ENCODE measurements at places on chromosomes 13 and 19.
A peak's percentile ranks its signal among the peaks of the same experiment; 100 is the strongest.

DNA sequence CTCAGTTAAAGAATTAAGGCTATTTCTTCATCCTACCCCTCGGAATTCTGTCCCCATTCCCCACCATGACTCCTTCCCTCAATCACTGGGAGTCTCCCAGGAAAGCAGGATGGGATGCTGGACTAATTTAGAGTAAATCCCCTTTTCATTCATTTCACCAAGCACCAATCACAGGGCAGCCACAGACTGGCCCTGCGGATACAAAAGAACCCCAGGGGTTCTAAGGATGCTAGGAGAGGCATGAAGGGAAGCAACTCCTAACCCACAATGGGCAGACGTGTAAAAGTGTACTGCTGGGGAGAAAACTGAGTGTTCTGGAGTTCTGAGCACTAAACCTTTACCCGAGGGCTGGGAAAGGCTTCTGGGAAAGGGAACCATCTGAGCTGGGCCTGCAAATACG lies 3.0 kb downstream of the PEPD start:
- no peak for ATAC-seq

GRCh38 chr13:24892829-24893228 lies 128.9 kb downstream of the RNF17 start:
- no peak for ATAC-seq

- ATAC-seq = no peak
These were observed 8.8 kb downstream of the SCEL start for GRCh38 chr13:77544355-77544754.

DNA sequence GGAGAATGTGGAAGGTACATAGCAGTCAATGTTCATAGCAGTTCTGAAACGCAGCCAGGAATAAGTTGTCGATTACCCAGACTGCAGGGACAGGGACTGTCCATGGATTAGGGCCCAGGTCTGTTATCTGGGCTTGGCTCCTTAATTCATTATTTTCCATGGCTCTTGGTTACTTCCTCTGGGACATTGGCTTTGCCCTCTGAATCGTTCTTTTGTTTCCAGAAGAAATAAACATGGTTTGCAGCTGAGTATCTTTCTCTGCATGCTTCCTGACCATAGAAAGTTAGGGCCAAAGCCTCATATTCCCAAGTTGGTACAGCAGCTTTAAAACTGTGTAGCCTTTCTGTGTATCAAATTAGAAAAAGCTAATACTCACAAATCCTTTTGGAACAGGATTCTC lies 121.7 kb upstream of the MAB21L1 start:
- ATAC-seq = no peak

- no peak for ATAC-seq
These were observed 246.1 kb downstream of the PCDH17 start for GRCh38 chr13:57877601-57878000.

DNA sequence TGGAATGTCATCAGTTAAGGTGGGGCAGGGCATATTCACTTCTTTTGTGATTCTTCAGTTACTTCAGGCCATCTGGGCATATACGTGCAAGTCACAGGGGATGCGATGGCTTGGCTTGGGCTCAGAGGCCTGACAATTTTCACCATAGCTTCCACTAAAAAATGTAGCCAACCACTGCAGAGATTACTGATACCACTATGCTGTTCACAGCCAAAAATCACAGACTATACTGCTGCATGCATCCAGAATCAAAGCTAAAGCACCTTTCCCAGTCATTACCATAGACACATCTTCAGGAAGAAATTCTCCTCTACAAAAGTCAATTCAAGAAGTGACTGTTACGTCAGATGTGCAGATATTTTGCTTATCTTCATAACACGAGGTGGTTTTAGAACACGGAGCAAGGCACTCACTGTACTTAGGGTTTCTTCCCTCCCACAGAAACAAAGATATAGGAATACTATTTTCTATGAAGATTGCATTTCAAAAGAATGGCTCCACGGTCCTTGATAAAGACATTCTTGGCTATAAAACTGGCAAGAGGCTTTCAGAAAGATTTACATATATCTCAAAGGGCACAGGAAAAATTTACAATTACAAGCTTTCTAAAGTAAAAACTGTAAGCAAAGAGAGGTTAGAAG lies 1556.6 kb upstream of the PRR20A start:
- no peak for ATAC-seq

- ATAC-seq = no peak
These were observed 1092.3 kb downstream of the EFNB2 start for GRCh38 chr13:105442949-105443699.

GRCh38 chr13:27022571-27023311 lies 148.9 kb downstream of the USP12 start:
- peak; percentile 86 for ATAC-seq

DNA sequence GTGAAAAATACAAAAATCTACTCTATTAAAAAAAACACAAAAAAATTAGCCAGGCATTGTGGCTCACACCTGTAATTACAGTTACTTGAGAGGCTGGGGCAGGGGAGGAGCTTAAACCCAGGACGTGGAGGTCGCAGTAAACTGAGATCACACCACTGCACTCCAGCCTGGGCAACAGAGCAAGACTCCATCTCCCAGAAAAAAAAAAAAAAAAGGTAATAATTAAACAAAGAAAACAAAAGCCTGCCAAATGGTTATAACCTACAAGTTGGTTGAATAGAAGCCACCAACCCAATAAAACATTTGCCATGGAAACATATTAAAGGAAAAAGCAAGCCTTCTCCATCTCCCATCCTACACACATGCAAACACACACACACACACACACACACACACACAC lies 255.2 kb downstream of the ITGBL1 start:
- no peak for ATAC-seq

- ATAC-seq = peak; percentile 23
These were observed 653 bp downstream of the MVB12A start for GRCh38 chr19:17420475-17420924.

DNA sequence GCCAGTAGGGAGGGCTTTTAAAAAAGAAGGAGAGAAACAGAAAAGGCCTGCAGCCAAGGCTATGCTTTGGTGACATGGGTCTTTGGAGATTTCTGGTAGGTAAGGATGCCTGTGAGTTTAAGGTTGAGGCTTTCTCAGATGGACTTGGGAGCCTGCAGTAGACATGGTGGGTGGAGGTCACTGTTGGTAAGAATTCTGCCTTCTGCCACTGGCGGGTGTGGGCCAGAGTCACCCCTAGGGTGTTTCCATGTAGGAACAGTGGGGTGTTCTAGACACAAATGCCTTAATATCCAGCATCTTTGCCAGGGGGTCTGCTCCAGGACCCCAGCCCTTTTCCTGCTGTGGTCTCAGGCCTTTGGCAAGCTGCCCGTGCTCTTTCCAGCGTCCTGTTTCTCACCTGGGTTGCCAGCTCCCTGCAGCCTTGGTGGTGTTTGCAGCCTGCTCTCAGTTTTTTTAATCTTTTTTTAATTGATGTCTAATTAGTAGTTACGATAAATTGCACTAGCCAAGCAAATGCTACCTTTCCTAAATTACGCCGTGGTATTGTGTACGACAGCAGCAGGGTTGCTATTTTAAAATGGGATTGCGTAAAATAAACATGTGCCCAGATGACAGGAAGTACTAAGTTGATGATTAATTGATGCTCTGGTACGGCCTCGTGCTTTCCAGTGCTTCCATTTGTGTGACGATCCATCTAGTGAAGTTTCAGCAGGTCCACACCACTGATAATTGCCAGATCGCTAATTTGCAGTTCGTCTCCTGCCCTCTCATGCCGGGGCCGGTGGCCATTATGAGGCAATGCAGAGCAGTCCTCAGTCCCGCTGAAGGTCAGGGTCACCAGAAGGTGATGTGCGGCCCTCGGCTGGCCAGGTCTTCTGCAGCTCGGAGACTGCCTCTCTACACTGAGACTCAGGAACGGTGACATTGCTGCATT lies 35.3 kb upstream of the NPAS1 start:
- ATAC-seq = peak; percentile 59

- ATAC-seq = no peak
These were observed 351.4 kb downstream of the KCNRG start for GRCh38 chr13:50366488-50367174.

GRCh38 chr19:43781630-43782310 lies 997 bp upstream of the KCNN4 start:
- ATAC-seq = no peak

DNA sequence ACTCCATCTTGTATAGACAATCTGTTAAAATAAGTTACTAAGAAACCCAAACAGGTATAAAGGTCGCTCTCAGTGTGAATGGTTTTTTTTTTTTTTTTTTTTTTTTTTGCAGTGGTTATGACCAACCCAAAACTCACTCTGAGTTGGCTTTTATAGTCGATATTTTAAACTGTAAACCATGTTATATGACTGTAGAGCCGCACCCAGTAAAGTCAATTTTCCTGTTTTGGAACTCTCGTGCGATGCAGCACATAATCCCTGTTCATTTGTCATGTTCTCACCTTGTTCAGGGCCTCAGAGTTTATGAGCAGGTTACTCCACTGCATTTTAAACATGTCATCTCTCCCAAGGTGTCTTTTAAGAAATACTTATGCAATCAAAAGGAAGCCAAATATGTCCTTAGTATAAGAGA lies 112.5 kb downstream of the KLF5 start:
- ATAC-seq = no peak

GRCh38 chr13:45833242-45833641 lies 18.3 kb downstream of the SIAH3 start:
- ATAC-seq = no peak

DNA sequence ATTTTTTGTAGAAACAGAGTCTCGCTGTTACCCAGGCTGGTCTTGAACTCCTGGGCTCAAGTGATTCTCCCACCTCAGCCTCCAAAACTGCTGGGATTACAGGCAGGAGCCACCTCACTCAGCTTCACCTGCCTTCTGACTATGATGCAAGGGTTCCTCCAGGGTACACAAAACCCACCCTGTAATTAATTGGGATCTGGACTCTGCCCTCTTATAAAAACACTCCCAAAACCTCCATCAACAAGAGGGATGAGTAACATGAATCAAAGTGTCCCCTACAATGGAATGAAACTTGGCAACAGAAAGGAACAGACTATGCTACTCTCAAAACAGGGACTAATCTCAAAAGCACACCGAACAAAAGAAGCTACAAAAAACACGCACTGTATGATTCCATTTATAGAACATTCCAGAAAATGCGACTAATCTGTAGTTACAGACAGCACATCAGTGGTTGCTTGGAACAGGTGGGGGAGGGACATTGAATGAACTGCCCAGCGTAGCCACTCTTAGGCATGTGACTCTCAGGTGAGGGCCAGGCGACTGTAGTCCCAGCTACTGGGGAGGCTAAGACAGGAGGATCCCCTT lies 3.2 kb upstream of the PRR36 start:
- no peak for ATAC-seq

DNA sequence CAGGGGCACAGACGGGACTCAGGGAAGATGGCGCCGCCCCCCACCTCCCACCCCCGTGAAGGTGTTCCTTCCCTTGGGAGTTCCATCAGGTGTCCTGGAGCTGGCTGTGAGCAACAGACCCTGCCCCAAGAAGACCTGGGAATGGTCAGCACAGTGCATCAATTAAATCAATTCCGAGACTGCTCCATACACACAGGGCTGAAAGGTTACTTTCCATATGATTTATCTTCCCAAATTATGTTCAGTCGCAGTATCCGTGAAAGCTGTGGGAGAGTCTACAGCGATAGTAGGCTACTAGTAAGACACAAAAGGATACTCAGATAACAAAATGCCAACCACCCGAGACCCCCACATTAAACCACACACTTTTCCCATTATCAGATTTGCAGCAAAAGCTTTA lies 71.8 kb upstream of the PABPC3 start:
- peak; percentile 62 for ATAC-seq

- peak; percentile 88 for ATAC-seq
These were observed 8.1 kb upstream of the CARM1 start for GRCh38 chr19:10863107-10863717.

DNA sequence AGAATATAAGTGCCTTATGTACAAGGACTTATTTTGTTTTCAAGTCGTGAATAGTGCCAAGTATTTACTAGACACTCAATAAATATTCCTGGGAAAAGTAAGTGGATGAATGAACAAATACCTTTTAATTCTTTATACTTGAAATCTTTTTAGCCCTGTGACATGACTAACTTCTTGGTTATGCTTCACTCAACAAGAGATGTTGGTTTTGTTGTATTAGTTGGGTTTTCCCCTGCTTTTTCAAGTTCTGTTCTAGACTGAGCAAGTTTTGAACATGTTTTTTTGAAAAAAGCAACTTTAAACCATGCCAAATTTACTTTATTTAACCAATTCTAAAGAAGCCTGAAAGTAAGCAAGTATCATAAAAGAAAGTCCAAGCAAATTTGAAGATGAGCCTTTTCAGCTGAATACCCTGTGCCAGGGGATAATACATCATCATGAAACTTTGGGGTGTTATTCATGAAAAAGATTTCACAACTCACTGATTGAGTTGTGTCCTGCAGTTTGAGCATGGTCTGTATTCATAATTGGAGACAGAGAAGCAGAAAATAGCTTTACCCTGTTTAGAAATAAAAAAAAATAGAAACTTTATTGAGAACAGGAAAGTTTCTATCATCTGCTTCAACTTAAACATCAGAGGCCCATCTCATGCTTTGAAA lies 11.1 kb downstream of the LMO7 start:
- ATAC-seq = no peak

GRCh38 chr19:53333066-53333462 lies 485 bp upstream of the ZNF845 start:
- peak; percentile 80 for ATAC-seq

DNA sequence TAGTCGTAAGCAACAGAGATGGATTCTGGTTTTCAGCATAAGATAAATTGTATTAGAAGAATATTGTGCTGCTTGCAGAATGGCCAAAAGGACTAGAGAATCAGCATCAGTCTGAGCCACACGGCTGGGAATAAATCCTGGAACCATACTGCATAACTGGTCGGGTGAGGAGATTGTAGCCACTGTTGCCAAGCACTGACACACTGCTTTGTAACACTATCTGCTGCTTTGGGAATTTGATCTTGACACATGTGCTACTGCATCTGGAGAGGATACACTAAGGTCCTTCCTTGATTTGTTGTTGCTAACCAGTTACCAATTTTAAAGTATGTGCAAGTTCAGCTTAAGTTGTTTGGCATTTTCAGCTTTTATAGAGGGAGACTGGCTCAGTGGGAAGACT lies 1.9 kb downstream of the HNRNPA1L2 start:
- peak; percentile 94 for ATAC-seq

DNA sequence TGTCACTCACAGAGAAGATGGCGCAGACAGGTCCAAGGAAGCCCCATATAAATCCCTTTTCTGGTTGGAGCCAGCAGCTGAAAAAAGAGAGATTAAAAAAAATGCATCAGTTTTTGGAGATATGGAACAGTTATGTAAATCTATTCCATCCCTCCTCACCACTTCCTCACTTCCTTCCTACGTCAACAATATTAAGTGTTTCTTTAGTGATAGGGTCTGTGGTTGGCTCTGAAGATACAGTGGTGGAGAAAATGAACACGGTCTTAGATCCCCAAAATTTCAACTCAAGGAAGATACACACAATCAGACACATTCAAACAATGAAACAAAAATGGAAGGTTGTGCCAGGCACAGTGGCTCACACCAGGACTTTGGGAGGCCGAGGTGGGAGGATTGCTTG lies 31.5 kb downstream of the ADGRE2 start:
- ATAC-seq = no peak

Measured in motor neuron (in vitro differentiated cells).